ENCODE measurements at places on chromosomes 7 and 10.

DNA sequence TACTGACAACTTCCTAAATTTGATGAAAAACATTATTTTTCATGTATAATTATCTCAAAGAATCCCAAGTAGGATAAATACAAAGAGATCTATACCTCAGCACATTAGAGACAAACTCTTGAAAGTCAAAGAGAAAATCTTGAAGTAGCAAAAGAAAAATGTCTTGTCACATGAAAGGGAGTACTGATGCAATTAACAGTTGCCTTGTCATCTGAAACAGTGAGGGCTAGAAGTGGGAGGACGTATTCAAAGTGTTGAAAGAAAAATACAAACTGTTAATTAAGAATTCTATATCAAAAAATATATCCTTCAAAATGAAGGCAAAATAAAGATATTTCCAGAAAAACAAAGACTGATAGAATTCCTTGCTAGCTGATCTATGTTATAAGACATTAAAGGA is 35.5 kb upstream of the ARHGAP22 start:
- no peak for DNase-seq

DNA sequence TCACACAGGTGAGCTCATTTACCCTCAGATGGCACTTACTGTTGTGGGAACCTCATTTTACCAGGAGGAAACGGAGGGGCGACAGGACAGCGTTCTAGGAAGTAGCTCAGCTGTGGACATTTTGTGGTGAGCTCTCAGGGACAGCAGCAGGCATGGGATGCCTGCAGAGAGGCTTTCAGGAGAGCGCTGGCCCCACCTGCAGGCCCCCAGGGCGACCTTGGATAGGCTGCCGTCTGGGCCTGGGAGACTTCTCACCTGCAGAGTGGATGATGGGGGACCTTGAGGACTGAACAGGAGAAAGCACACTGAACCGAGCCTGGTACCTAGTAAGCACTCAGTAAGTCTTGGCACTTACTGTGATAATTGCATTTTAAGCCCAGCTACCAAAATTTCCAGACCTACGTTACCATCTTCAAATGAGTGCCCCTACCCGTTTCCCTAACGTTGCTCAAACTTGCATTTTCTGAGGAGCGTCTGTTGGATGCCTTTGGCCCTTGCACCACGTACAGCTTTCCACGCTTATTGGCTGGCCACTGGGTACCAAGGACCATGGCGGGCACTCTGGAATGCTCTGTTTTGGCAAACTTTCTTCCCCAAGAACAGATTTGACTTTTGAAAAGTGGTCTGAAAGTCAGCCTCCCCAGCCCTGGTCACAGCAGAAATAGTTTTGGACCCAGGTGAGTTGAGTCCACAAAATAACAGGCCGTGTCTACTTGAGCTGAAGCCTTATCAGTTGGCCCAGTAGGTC is 223.4 kb downstream of the EBF3 start:
- no peak for DNase-seq

DNA sequence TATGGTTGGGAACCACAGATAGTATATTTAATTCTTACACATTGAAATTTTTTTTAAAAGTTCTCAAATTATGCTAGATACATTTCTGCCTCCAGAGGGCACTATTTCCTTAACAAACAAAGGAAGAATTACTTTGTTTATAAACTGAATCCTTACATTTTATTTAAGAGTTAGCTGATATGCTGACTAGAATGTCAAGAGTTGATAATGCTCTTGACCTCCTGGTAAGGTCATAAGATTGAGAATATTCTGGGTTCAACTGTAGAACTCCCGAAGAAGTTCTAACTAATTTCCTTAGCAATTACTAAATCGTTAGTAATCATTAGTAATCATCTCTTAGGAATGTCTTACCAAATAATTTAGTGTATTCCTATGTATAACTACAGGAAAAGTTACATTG is 95.3 kb upstream of the CYP26C1 start:
- no peak for DNase-seq

GRCh38 chr7:44201813-44202212 is 1.0 kb downstream of the YKT6 start:
- no peak for DNase-seq

GRCh38 chr10:25952857-25953256 is 18.8 kb downstream of the MYO3A start:
- DNase-seq = no peak

DNA sequence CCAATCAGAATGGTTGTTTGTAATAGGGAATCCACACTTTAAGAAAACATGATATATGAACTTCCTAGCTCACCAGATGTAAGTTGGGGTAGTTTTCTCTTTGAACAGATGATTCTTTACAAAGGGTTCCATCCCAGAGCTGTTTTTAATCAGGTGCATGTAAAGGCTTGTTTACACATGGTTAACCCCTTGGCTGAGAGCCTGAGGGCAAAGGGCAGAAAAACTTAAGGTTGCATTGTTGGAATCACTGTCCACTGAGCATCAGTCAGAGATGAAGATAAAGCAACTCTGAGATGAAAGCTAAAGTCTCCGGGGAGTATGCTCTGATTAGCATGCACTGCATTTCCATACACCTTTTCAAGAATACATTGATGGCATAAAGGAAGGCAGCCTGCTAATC is 518.2 kb downstream of the SORCS3 start:
- no peak for DNase-seq

DNA sequence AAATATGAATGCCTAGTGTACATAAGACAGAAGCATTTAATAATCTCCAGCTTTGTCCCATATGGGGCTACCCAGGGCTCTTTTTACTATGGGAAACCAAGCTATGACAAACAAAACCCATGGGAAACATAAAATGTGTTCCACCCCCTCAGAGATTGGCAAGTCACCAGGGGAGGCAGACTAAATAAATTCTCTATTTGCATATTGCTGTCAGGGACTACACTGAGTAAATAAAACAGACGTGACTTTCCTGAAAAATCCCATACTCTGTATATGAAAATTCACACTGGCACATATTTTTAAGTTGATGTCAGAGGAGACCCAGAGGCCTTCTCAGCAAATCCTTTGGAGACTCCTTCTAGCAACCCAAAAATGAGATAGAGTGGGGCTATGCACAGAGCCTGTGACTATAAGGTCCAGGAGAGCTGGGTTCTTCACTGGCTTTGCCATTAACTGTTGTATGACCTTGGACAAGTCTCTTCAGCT is 44.0 kb upstream of the HPSE2 start:
- DNase-seq = no peak

GRCh38 chr10:43322331-43322730 is 49.1 kb upstream of the FXYD4 start:
- DNase-seq = no peak

DNA sequence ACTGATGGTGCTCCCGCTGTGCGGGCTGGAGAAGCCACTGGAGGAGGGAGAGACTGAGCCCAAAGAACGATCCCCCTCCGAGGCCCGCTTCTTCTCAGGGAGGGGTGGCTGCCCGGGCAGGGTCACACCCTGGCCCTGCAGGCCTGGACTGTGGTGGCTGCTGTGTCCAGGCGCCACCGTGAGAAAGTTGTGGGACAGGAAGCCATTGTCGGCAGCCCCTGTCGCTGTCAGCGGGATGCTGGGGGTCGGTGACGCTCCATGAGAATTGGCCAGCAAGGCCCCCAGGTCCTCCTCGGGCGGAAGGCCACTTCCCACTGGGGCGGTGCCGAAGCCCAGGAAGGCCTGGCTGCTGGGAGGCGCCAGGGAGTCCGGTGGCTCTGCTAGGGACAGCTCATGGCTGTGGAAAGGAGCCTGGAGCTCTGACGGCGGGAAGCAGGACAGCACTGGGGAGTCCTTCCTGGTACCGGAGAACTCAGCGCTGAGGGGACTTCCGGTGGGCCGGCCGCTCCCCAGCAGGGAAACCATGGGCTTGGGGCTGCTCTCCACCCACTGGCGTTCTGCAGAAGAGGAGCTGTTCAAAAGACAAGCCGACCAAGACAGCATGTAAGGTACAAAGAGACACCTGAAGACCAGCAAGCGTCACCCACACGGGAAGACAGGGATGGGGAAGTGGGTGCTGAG is 278.8 kb downstream of the TNS3 start:
- DNase-seq = no peak

DNA sequence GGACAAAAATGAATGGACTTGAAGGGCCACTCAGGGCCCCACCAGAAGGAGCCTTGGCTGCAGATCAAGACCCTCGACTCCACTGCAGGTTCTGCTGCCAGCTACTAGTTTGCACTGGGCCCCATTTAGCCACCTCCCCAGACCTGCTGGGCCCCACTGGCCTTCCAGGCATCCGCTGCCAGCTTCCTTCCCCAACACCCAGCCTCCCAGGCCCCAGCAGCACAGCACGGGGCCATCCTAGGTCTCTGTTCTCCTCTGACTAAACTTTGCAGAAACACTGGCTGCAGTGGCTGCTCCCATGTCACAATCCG is 277.4 kb upstream of the KLF14 start:
- DNase-seq = no peak

- DNase-seq = no peak
Measured at GRCh38 chr10:110040767-110041478, 33.1 kb downstream of the ADD3 start.

DNA sequence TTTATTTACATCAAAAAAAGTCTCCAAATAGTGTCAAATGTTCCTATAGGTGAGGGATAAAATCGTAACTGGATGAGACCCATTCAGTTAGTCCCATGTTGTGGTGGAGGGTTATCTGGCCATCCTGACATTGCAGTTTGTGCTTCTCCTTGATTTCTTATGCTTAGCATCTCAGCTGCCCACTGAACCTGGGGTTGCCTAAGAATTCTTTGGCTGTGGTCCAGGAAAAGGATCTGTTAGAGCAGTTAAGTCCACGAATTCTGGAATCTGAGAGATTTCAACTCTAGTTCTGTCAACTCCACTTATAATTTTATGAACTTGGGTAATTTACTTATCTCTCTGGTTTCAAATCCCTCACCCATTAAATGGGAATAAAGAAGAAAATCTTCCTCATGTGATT is 1673.4 kb downstream of the REEP3 start:
- no peak for DNase-seq

DNA sequence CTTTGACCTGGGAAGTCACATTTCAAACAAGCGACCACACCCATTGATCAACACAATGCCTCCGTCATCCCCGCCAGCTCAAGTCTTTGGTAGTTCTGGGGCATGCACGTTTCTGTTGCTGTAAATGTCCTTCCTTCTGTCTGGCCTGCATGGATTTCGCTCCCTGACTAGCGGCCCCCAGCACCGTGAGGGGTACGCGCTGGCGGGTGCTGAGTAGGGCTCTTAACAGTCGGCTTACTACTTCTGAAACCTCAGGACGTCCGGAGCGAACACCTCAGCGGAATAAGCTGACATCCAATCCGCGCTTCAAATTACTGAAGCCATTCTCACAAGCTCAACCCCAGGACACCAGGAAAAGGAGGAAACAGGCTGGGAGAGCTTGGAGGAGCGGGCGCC is 505 bp downstream of the NUDCD3 start:
- peak; percentile 4 for DNase-seq

DNA sequence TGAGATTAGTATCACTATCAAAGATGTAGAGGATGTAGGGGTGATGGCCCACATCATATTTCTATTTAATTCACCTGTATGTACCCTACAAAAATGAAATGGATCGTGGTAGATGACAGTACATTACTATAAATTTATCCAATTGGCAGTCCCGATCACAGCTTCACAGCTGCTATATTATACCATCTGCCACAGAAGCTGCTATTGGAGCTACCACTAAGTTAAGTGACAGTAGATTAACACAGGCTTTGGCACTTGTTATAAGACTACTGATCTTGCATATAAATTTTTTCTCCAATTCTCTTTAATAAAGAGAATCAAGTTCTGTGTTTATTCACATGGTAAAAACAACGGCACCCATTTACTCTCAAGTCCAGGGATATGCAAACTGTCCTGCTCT is 24.9 kb upstream of the MAGI2 start:
- no peak for DNase-seq

- no peak for DNase-seq
Measured at GRCh38 chr7:4687956-4688355, 5.9 kb downstream of the FOXK1 start.

- no peak for DNase-seq
Measured at GRCh38 chr7:140597428-140597949, 43.1 kb downstream of the DENND2A start.

- no peak for DNase-seq
Measured at GRCh38 chr10:248307-248706, 113.1 kb downstream of the ZMYND11 start.

DNA sequence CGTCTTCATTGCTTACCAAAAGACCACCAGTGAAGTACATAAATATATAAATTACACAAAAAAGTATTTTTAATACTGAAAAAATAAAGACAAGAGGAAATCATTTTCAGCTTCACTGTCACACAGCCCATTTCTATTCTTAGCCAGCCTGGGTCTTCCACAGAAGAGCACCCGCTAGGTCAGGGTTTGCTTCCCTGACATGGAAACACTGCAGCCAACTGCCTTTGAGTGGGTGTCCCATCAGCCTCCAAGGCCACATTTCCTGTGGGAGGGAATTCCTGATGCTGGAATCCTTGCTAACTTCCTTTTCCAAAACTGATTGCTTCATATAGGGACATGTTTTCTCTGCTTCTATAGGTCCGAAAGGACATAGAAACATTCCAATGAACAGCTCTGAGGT is 137.8 kb upstream of the CAV2 start:
- no peak for DNase-seq

- DNase-seq = no peak
Measured at GRCh38 chr10:85193796-85194195, 865.4 kb downstream of the CCSER2 start.

GRCh38 chr10:117259279-117259678 is 18.4 kb downstream of the SLC18A2 start:
- DNase-seq = no peak

GRCh38 chr7:159032753-159033472 is 111.8 kb downstream of the VIPR2 start:
- no peak for DNase-seq

Measured in activated CD4-positive, CD25-positive, alpha-beta regulatory T cell treated with anti-CD3 and anti-CD28 coated beads, Interleukin-2, amount 50 U/mL, for 16 hours (primary cell).